ENCODE measurements at places on chromosomes 2 and 18.

DNA sequence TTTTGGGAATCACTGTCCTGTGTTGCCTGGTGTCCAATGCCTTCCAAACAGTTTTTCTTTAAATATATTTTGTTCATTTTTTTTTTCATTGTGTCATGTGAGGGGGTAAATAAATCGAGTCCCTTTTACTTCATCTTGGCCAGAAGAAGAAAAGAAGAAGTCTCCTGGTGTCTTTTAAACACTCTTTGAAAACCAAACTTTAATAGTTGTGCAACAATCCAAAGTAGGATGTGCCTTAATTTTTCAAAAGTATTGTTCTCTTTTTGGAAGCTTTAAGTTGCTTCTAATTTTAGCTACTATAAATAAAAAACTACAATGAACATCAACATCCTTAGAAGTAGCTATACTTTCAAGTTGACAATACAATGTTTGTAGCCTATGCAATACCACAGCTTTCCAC is 154.9 kb downstream of the ATAD2B start:
- no peak for DNase-seq

- no peak for DNase-seq
These were observed 123.3 kb upstream of the RND3 start for GRCh38 chr2:150610670-150611279.

- DNase-seq, result no peak
These were observed 17.6 kb downstream of the AFF3 start for GRCh38 chr2:100124761-100125160.

- no peak for DNase-seq
These were observed 82.2 kb downstream of the EPAS1 start for GRCh38 chr2:46379213-46380037.

GRCh38 chr18:8608795-8609658 is at the start of gene RAB12:
Gene RAB12, plus strand, starts transcription at chr18:8609437. Its CDS starts 3 bp downstream, at chr18:8609440.
- DNase-seq, result peak; percentile 79

- no peak for DNase-seq
These were observed 32.8 kb upstream of the ACKR3 start for GRCh38 chr2:236536727-236537398.

- no peak for DNase-seq
These were observed 122.5 kb downstream of the TMEFF2 start for GRCh38 chr2:192072261-192072660.

- no peak for DNase-seq
These were observed 169.6 kb downstream of the ZEB2 start for GRCh38 chr2:144350151-144350802.

DNA sequence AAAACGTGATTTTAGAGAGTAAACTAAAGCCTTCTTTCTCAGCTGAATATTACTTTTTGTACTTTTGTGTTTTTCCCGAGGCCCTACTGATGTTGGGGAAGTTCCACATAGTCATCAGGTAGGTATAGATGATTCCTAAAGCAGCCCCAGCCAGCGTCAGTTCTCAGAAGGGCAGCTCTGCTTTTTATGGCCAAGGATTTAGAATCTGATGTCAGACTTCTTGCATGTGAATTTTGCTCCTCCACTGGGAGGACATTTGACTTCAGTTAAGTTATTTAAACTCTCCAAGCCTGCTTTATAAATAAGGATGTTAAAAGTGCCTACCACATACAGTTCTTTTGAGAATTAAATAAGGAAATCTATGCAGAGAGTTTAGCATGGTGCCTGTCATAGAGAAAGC is 130.8 kb downstream of the NCKAP5 start:
- DNase-seq, result no peak

DNA sequence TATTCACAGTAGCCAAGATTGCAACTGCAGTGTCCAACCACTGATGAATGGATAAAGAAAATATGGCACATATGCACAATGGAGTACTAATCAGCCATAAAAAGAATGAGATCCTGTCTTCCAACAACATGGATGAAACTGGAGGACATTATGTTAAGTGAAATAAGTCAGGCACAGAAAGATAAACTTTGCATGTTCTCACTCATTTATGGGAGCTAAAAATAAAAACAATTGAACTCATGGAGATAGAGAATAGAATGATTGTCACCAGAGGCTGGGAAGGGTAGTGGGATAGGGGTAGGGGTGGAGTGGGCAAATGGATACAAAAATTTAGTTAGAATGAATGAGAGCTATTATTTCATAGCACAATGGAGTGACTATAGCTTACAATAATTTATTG is 305.5 kb upstream of the ETAA1 start:
- no peak for DNase-seq

DNA sequence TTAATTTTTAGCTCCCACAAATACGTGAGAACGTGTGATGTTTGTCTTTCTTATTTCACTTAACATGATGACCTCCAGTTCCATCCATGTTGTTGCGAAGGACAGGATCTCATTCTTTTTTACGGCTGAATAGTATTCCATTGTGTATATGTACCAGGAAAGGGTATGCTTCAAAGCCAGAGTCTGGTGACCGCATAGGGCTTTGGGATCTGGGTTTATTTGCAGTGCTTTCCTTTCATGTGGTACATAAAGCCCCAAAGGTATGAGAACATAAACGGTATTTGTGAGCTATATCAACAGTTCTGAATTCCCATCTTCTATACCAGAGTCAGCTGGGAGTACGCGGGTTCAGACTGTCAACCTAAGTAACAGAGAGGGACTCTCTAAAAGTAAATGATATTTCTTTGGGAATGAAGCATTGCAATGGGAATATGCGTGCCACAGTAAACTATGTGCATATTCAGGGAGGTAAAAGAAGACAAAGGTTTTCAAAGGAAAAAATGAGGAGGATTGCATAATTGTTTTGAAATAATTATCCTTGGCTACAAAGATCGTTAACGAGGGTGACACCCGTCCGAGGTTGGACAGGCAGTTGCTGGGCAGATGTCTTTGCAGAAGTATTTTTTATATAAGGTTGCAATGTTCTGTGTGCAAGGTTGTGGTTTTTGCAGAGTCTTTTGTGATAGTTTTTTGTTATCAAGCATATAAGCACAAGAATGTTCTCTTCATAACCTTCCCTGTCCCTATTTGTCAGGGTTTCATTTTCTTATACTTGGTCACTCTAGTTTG is 24.4 kb downstream of the CRYGD start:
- no peak for DNase-seq

- DNase-seq, result peak; percentile 38
These were observed 7.9 kb downstream of the NEDD4L start for GRCh38 chr18:58051765-58052460.

GRCh38 chr18:2894131-2894840 is 47.5 kb downstream of the EMILIN2 start:
- no peak for DNase-seq

- DNase-seq, result peak; percentile 66
These were observed 860 bp upstream of the KCNJ3 start for GRCh38 chr2:154697418-154698252.

DNA sequence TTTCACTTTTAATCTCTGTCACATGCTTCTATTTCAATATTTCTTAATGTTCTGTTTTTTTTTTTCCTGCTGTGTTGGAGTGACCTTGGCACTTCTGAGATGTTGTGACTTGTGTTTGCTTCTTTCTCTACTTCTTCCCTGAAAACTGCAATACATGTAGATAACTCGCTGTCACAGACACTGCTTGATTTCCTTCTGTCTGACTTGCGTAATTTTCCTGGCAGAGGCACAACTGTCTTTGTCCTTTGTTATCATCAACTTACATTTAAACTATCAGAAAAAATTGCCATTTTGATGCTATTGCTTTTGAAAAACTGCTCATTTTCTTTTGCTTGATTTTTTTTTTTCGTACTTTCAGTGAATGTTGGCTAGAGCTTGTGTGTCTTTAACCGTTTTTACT is 69.0 kb downstream of the BABAM2 start:
- no peak for DNase-seq

- DNase-seq, result no peak
These were observed 32.6 kb upstream of the AGPS start for GRCh38 chr2:177359836-177360595.

GRCh38 chr2:179613299-179613651 is 248.1 kb downstream of the ZNF385B start:
- no peak for DNase-seq

DNA sequence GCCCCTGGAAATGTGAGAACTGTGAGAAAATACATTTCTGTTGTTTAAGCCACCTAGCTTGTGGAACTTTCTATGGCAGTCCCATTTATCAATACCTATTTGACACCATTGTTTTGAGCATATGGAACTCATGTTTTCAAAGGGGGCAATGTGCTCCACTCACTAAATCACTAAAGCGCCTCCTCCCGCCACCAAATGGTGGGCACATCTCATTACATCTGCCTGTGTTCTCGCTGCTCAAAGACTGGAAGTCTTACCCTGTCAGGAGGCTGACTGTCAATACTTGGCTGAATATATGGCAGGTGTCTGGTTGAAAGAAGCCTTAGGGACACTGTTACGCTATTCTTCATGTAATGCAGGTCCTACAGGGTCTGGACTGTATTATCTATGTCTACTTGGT is 767.7 kb downstream of the TSN start:
- no peak for DNase-seq

GRCh38 chr2:101802329-101802728 is 104.8 kb downstream of the MAP4K4 start:
- DNase-seq, result no peak

DNA sequence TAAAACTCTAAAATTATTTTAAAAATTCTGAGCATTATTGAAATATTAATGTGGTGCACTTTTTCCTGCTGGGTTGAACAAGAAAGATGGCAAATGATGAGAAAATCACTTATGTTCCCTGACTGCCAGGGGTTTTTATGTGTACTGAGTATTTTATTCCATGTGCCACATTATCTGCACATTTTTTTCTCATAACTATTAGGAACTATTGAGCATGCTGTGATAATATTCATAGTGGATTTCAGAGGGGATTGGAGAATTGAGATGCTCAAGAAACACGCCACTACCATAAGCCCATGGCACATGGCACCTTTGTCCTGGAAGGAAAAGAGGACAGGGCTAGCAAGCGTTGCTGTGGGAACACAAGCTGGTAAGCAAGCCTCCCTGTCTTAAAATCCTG is 478.5 kb upstream of the GYPC start:
- no peak for DNase-seq

DNA sequence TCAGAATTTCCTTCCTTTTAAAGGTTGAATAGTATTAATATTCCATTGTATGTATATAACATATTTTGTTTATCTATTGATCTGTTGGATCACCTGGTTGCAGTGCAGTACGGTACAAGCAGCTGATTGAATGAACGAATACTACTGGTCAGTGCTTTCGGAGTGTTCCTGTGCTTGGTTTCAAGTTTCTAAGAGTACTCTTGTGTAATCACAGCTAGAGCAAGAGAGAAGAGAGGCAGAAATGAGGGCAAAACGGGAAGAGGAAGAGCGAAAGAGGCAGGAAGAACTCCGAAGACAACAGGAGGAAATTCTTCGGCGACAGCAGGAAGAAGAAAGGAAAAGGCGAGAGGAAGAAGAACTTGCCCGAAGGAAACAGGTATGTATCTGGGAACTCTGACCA is 40.3 kb upstream of the KCNJ13 start:
- DNase-seq, result no peak

GRCh38 chr2:72028351-72028995 is 119.2 kb downstream of the CYP26B1 start:
- no peak for DNase-seq

- DNase-seq, result no peak
These were observed 23.7 kb upstream of the TMX3 start for GRCh38 chr18:68738564-68738963.

DNA sequence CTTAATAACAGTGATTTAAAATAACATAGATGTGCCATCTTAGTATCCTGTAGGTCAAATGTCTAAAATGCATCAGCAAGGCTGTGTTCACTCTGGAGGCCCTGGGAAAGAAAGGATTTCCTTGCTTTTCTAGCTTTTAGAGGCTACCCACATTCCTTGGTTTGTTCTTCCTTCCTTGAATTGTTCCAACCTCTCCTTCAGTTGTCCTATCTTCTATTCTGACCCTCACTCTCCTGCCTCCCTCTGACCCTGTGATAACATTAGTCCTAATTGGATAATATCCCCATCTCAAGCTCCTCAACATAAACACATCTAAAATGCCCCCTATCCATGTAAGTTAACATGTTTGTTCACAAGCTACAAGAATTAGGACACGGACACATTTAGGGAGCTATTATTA is 733.5 kb downstream of the SOCS6 start:
- no peak for DNase-seq

DNA sequence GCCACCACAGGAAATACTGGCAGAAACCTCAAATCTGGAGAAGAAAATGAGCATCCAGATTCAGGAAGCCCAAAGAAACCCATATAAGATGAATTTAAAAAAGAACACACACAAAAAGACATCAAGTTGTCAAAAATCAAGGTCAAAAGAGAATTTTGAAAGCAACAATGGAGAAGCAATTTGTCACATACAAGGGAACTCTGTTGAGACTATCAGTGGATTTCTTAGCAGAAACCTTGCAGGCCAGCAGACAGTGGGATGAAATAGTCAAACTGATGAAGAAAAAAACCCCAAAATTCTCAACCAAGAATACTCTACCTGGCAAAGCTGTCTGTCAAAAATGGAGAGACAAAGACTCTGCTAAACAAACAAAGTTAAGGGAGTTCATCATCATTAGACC is 272.6 kb downstream of the ADCYAP1 start:
- DNase-seq, result no peak

GRCh38 chr2:33583194-33583938 is 15.7 kb downstream of the FAM98A start:
- peak; percentile 3 for DNase-seq

GRCh38 chr18:58578321-58578720 is 50.6 kb downstream of the ALPK2 start:
- no peak for DNase-seq

GRCh38 chr18:2914185-2914880 is 67.5 kb downstream of the EMILIN2 start:
- DNase-seq, result no peak

- no peak for DNase-seq
These were observed 2.3 kb downstream of the MSL3B start for GRCh38 chr2:233865838-233866237.

DNA sequence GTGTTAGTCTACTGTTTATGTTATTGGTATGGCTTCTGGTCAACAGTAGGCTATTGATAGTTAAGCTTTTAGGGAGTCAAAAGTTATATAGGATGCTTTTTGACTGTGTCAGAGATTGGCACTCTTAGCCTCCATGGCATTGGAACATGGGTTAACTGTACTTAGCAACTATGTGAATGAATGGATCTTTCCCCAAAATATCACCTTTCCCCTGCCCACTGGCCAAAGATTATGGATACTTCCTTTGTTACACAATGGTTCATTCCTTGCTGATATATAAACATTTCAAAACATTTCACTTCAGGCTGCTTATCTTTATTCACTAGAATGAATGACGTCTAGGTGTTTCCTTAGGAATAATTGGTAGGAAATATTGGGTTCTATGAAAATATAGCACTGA is 62.1 kb upstream of the DOCK10 start:
- DNase-seq, result no peak

DNA sequence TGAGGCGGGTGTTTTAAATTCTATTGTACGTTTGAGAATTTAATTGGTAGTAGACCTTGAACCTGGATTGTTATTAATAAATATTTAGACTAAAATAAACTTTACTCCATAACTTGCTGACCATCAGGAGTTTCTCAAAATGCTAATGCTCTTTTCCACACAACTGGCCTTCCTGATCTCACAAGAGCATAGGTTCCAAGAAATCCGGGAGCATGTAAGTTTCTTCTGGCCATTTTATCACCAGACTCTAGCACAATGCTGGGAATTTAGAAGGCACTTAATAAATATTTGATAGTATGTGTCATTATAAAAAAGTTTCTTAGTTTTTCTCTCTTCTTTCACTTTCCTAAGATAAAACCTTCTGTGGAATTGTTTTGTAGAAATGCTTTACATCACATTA is 2047.1 kb downstream of the SUCLG1 start:
- DNase-seq, result no peak

Data from NCI-H1092 treated with DMSO at 0.1 percent for 48 hours (cell line).